Glomerular endothelial cell (primary cell): ENCODE measurements at places on chromosomes 2 and 18. TPM values are rescaled to one million over a fixed set of nuclear protein-coding genes. Genes with fewer than 3 reads are reported as not detected.

DNA sequence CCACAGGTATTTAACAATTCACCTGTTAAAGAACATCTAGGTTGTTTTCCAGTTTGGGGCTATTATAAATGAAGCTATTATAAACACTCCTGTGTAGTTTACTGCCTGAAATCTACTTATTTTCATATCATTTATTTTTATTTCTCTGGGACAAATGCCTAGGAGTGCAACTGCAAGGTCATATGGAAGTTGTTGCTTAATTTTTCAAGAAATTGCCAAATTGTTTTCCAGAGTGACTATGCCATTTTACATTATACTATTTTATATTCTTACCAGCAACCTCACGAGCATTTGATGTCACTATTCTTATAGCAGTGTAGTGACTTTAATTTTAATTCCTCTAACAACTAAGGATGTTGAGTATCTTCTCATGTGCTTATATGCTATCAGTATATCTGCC lies 298.4 kb downstream of the EXOC6B start:
- DNase-seq = no peak

DNA sequence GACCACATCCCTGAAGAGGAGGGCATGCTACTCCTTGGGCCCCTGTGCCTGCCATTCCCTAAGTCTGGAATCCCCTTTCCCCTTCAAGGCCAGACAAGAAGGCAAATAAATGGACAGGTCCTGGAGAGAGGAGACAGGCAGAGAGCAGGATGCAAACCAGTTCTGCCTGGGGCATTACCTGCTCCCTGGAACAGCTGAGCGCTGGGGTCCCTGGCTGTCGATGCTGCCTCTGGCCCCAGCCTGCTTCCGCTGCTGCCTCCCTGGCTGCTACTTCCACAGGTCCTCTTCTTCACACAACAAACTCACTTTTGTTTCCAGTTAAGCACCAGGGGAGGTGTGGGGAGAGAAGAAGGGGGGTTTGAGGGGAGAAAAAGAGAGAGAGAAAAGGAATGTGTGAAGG lies 53.1 kb downstream of the SLC4A5 start:
- no peak for DNase-seq

- DNase-seq = no peak
Measured at GRCh38 chr2:240155048-240155744, 14.7 kb upstream of the OTOS start.

DNA sequence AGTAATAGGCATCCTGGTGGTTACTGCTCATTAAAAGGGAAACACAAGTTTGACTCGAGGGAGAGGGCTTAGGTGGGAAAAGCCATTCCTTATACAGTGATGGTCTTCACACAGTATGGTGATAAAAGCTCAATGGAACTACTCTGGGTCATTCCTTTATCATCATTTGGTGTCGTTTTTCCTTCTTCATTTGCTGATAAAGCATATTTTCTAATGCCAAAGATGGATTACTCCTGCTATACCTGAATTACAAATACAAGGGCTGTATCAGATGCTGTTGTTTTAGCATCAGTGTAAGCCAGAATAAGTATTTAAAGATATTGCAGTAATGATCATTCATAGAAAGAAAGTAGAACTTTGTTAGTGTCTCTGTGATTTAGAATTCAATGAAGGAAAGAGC lies 563.7 kb downstream of the PLCL1 start:
- no peak for DNase-seq

The ASIC4 gene
- total RNA-seq = not detected in 2 replicates

- no peak for DNase-seq
Measured at GRCh38 chr18:45870419-45870818, 44.9 kb downstream of the SIGLEC15 start.

DNA sequence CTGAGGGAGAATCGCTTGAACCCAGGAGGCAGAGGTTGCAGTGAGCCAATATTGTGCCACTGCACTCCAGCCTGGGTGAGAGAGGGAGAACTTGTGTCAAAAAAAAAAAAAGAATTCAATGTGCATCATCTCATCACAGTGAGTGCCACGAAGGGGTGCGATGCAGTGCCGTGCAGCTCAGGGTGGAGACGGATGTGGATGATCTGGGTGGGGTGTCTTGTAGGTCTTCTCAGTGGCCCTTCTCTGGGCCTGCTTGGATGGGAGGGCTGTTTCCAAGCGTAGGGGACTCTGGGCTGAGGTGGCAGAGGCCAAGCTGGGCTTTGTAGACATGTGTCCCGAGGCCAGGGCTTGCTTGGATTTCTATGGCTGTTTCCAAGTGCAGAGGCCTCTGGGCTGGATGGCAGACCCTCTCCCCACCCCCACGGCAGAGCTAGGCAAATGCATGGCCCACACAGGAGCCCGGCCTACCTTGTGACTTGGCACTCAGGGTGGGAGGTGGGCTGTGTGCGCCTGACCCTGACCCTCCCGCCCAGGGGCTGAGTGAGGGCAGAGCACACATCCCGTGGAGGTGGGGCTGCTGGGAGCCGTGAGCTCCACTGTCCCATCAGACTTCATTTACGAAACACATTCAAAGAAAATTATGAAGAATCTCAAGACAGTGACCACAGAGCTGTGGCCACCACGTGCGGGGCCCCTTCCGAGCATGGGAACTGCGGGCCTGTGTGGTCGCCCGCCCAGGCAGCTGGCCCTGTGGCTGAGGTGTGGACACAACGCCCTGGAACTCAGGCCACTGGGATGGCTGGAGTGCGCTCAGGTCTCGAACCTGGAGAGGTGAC lies 76.4 kb downstream of the ASB1 start:
- DNase-seq = no peak

GRCh38 chr2:145197944-145198343 lies 678.0 kb upstream of the ZEB2 start:
- no peak for DNase-seq

The CKAP2L gene
- 2.5 and 4.4 TPM in 2 replicates for total RNA-seq

GRCh38 chr2:203586206-203586605 lies 51.1 kb upstream of the RAPH1 start:
- DNase-seq = no peak

DNA sequence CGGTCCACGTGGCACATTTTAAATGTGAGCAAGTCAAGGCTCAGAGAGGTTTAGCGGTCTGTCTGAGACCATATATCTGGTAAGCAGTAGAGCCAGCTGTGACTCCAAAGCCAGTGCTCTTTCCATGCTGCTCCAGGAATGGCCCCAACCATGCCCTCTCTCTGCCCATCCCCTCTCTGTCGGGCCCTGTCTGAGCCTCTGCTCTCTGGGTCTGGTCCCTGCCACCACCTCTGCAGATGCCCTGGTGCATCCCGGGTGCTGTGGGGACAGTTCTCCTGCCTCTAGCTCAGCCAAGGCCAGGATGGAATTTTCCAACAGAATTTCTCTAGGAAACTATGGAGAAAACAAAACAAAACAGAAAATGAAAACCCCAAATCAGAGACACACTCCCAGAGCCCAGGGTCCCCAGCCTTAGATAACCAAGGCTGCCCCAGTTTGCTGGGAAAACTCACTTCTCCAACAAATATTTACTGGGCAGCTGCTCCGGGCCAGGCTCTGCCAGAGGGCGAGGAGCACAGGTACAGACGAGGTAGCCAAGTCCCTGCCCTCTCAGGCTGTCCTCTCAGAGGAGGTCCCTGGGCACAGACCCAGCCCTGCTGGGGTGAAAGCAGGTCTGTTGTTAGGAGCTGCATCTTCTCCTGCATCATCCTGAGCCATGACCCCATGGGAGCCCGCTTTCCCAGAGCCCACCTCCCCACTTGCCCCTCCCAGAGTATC lies 9.2 kb downstream of the ADRA2B start:
- DNase-seq = no peak

The ADGRF3 gene
- 0.06 and 0.58 TPM in 2 replicates for total RNA-seq

DNA sequence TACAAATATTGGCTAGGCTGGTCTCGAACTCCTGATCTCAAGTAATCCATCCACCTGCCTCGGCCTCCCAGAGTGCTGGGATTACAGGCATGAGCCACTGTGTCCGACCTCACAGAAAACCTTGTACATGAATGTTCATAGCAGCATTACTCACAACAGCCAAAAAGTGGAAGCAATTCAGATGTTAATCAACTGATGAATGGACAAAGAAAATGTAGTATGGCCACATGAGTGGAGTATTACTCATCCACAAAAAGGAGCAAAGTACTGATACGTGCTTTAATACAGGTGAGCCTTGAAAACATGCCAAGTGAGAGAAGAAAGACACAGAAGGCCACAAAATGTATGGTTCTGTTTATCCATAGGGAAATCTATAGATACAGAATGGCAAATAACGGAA lies 20.6 kb downstream of the CEP192 start:
- no peak for DNase-seq

DNA sequence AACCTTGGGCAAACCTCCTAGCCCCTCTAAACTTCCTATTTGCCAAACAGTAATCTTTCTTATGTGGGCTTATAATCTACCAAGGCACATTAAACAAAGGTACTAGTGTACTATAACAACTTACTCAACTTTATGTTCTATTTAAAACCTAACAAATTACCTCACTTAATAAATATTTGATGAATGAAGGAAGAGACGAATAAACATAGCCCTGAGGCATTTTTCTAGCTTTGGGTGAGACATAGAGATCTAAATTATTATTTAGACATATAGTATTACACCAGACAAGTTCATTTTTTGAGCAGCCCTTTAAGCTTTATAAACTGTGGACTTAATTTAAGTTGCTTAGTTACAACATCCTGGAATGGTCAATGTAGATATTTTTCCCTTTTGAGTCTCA lies 104.6 kb downstream of the UNC80 start:
- no peak for DNase-seq

GRCh38 chr2:141654311-141654710 lies 476.5 kb downstream of the LRP1B start:
- DNase-seq = no peak

DNA sequence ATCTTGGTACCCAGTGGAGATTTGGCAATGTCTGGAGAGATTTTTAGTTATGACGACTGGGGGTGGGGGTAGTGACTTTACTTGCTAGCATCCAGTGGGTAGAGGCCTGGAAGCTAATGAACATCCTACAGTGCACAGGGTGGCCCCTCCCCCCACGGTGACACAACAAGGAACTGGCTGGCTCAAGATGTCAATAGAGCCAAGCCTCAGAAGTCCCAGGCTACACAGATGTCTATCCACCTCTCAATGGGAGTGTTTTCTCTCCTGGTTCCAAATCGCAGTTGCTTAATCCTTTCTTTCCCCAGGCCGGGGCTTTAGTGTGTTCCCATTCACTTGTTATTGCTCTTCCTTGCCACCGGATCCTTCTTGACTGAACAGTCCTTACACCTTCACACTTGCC lies 9.3 kb upstream of the CCBE1 start:
- no peak for DNase-seq

The MAP2 gene
- total RNA-seq = 8.8 and 12.9 TPM in 2 replicates

DNA sequence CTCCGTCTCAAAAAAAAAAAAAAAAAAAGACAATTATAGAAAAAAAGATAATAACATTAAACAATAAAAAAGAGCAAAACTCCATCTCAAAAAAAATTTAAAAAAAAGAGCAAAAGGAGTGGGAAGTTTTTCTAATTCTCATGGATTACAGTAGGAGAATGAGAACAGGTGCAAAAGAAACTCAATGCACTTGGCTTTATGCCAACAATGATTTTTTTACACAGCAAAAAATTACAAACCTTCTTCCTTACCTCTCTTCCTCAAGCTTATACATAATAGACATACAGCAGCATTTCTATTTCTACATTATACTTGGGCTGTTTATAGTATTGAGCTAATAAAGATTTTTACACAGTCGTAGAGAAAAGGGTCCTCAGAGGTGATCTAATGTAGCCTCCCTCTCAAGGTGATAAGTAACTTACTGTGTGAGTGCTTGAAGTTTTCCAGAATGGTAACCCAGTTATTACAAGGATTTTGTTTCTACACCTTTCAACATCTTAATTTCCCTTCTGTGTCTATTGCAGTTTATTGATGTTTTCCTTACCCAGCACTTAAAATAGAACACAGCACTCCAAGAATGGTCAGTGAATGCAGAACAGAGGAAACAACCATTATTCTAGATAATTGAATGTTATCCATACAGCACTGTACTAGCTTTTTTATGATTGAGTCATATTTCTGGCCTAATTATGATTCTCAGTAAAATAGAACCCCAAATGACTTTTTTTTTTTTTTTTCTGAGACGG lies 34.9 kb upstream of the RNF138 start:
- DNase-seq = no peak
